ENCODE measurements at places on chromosomes 12 and 14. TPM values are rescaled to one million over a fixed set of nuclear protein-coding genes. Genes with fewer than 3 reads are reported as not detected.

The CDH24 gene
- polyA plus RNA-seq, result 10.5 TPM

The AQP6 gene
- 0.49 TPM for polyA plus RNA-seq

The PAPLN gene
- 69.1 TPM for polyA plus RNA-seq

The SLC25A47 gene
- 0.37 TPM for polyA plus RNA-seq

The MUCL1 gene
- polyA plus RNA-seq, result not detected

The ADAMTS20 gene
- 0.49 TPM for polyA plus RNA-seq

The CISTR gene
- not detected for polyA plus RNA-seq

The FAR2 gene
- polyA plus RNA-seq, result 18.1 TPM

The KRT6B gene
- not detected for polyA plus RNA-seq

The KRT79 gene
- not detected for polyA plus RNA-seq

The STAC3 gene
- polyA plus RNA-seq, result 4.0 TPM

The PRB2 gene
- polyA plus RNA-seq, result 0.28 TPM

The NUAK1 gene
- 3.1 TPM for polyA plus RNA-seq

The TMEM119 gene
- polyA plus RNA-seq, result 14.6 TPM

The STRAP gene
- polyA plus RNA-seq, result 95.5 TPM

The GALNT6 gene
- polyA plus RNA-seq, result 31.1 TPM

The PIWIL1 gene
- polyA plus RNA-seq, result 0.19 TPM

The CDCA3 gene
- 29.1 TPM for polyA plus RNA-seq

The MGST1 gene
- polyA plus RNA-seq, result 118 TPM

The C12orf56 gene
- polyA plus RNA-seq, result 0.22 TPM

The NFE2 gene
- 2.1 TPM for polyA plus RNA-seq

The SLC17A8 gene
- 1.5 TPM for polyA plus RNA-seq

The GALNT16 gene
- 20.4 TPM for polyA plus RNA-seq

The SLCO1B1 gene
- not detected for polyA plus RNA-seq

The GLT8D2 gene
- 15.2 TPM for polyA plus RNA-seq

The KLRK1 gene
- 4.2 TPM for polyA plus RNA-seq

The DDHD1 gene
- polyA plus RNA-seq, result 10.2 TPM

The KLHL33 gene
- polyA plus RNA-seq, result 0.64 TPM

The DHRS2 gene
- polyA plus RNA-seq, result 0.84 TPM

The BHLHE41 gene
- polyA plus RNA-seq, result 21.0 TPM

The SOAT2 gene
- 126 TPM for polyA plus RNA-seq

The OTOGL gene
- 0.22 TPM for polyA plus RNA-seq

The POLE2 gene
- polyA plus RNA-seq, result 11.3 TPM

The USP15 gene
- 66.1 TPM for polyA plus RNA-seq

The CLEC4C gene
- polyA plus RNA-seq, result 0.07 TPM

The KRT5 gene
- polyA plus RNA-seq, result 1.8 TPM

The TPH2 gene
- polyA plus RNA-seq, result 0.04 TPM

The KICS2 gene
- polyA plus RNA-seq, result 5.6 TPM

The PRKCH gene
- 7.7 TPM for polyA plus RNA-seq

The RTL1 gene
- 0.16 TPM for polyA plus RNA-seq
